ENCODE measurements at places on chromosomes 1 and 21. TPM values are rescaled to one million over a fixed set of nuclear protein-coding genes. Genes with fewer than 3 reads are reported as not detected.

DNA sequence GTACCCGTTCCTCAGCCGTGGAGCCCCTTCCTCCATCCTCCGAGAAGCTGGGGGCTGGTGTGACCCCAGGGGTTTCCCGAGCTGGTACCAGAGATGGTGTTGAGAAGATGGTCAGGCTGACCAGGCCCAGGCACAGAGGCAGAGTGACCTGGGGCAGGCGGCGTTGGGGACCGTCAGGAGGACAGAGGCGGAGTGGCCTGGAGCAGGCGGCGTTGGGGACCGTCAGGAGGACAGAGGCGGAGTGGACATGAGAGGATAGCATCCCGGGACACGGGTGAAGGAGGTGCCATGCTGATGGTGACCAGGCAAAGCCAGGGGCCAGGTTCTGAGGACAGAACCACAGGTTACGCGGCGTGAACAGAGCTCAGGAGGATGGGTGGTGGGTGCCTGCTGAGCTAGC lies 75.9 kb upstream of the TTC34 start:
- no peak overlapping the region for H3K4me3 ChIP-seq
- no peaks in the 10 kb centered on the region for H3K27me3 ChIP-seq
- no peaks in the 10 kb centered on the region for H3K4me1 ChIP-seq
- H3K36me3 ChIP-seq: peaks cover under 1% of the 10 kb centered on the region
- no peak overlapping the region for H3K27ac ChIP-seq

DNA sequence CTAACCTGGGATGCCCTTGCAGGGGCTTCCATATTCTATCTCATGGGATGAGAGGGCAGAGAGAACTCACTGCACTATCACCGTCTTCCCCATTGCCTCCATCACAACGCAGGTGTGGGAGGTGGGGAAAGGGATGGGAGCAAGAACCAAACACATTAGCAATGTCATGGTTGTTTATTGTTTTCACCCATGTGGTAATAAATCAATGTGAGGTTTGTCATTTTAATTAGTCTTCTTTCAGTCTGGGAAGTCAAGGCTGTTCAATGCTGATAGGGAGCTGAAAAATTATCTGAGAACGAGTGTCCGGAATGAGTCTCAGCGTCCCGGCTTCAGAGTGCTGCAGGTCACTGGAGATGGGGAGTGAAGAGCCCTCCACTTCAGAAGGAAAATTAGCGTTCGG lies 268.5 kb downstream of the DUSP10 start:
- H3K27ac ChIP-seq: no peak overlapping the region
- no peaks in the 10 kb centered on the region for H3K36me3 ChIP-seq
- no peak overlapping the region for H3K4me3 ChIP-seq
- H3K27me3 ChIP-seq: peaks cover 28% of the 10 kb centered on the region
- no peak for DNase-seq

Gene SLC16A4
- 0.59 TPM for polyA plus RNA-seq

Gene C4BPA
- polyA plus RNA-seq: not detected

Gene GOLT1A
- 0.79 TPM for polyA plus RNA-seq
